ENCODE measurements at places on chromosomes 3 and 15.

GRCh38 chr3:69451594-69451993, 65.7 kb upstream of the FRMD4B start:
- peak; percentile 20 for DNase-seq

- DNase-seq = no peak
These were observed 1037.5 kb downstream of the NAALADL2 start for GRCh38 chr3:175896655-175897054.

- no peak for DNase-seq
These were observed 29.5 kb downstream of the PLSCR5 start for GRCh38 chr3:146575636-146576035.

- DNase-seq = no peak
These were observed 171.9 kb downstream of the ERC2 start for GRCh38 chr3:56296361-56296760.

DNA sequence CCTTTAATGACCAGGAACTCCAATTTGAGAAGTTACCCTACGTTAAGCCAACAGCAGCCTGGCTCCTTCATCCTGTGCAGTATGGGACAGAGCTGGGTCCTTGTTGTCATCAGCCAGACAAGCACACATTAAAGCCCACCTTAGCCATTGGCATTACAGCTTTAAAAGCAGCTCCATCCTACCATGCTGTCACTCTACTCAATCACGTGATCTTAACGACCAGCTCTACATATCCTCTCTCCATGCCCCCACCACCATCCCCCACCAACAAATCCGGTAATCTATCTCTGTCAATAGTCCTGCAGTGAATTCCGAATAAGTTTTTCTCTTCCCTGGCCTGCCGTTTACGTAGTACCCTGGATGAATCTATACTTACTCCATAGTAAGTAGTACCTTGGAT, 82.9 kb upstream of the DGKG start:
- DNase-seq = no peak

GRCh38 chr3:23430781-23431398, 227.8 kb downstream of the UBE2E2 start:
- no peak for DNase-seq

- no peak for DNase-seq
These were observed 150.8 kb downstream of the TLE3 start for GRCh38 chr15:69946870-69947269.

DNA sequence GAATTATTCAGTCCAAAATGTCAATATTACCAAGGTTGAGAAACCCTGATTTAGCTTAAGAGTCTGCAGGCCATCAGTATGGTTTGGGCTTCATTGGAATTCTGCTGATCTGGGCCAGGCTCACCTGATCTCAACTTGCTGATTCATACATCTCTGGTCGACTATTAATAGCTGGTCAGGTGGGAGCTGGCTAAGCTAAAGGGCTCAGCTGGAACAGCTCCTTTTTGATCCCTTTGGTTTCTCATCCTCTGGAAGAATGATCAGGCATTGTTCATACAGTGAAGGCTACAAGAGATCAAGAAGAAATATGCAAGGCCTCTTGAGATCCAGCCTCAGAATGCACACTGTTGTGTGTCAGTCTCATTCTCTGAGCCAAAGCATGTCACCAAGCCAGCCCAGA, 123.3 kb upstream of the MME start:
- DNase-seq = no peak

GRCh38 chr15:67715170-67715569, 110.1 kb upstream of the SKOR1 start:
- DNase-seq = no peak

- DNase-seq = no peak
These were observed 17.1 kb downstream of the CTXND1 start for GRCh38 chr15:80234883-80235282.

DNA sequence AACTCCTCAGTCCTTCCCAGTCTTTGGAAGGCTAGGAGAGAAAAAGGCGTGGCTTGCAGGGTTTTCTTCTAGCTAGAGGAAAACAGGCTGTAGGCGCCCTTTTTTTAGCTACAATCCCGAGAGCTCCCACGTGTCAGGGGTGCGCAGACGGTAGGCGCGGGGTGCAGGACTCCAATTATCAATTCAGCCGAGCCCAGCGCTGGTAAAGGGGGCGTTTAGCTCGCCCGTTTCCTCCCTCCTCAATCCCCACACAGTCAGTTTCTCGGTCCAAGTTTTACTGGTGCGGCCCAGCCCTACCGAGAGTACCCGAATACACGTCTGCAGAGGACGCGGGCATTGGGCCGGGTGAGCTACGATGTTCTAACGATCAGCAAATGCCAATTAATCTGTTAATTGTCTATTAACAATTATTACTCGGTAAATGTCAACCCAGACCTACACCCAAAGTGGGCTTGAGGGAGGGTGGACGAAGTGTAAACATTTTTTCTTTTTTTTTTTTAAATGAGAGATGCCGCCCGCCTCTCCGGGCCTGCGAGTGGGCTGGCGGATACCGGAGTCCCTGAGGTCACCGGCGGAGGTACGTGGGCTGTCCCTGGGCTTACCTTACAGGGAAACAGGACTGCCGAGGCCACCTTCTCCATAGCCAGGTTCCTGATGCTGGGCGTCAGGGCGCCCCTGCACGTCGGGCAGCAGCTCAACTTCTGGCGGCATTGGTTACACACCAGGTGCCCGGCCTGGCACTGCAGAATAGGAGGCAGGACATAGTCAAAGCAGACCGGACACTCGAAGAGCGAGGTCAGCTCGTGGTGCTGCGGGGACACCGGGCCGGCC, 923 bp downstream of the SIAH2 start:
- peak; percentile 81 for DNase-seq

DNA sequence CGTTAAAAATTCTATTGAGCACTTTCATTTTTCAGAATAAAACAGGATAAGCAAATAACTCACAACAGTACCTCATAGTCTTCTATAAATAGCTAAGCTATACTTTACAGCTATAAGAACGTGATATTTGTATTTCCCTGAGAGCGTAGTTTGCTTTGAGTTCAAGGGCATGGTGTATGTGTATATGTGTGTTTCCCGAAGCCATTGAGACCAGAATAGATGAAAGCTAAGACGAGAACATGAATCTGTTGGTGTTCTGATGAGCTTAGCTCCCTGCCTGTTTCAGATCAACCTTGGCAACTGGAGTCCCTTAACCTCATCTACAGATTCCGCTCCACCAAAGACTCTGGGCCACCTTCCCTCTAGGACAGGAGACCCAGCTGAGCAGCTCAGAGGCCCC, 59.5 kb upstream of the MCF2L2 start:
- no peak for DNase-seq
